H9 (cell line): ENCODE measurements at places on chromosomes 2 and 18. TPM values are rescaled to one million over a fixed set of nuclear protein-coding genes. Genes with fewer than 3 reads are reported as not detected.

- no peak for DNase-seq
These were observed 262.8 kb upstream of the RASGRP3 start for GRCh38 chr2:33213648-33214047.

The PKDCC gene
- 134 and 135 TPM in 2 replicates for total RNA-seq

The ZNF142 gene
- total RNA-seq = 41.4 and 43.4 TPM in 2 replicates

DNA sequence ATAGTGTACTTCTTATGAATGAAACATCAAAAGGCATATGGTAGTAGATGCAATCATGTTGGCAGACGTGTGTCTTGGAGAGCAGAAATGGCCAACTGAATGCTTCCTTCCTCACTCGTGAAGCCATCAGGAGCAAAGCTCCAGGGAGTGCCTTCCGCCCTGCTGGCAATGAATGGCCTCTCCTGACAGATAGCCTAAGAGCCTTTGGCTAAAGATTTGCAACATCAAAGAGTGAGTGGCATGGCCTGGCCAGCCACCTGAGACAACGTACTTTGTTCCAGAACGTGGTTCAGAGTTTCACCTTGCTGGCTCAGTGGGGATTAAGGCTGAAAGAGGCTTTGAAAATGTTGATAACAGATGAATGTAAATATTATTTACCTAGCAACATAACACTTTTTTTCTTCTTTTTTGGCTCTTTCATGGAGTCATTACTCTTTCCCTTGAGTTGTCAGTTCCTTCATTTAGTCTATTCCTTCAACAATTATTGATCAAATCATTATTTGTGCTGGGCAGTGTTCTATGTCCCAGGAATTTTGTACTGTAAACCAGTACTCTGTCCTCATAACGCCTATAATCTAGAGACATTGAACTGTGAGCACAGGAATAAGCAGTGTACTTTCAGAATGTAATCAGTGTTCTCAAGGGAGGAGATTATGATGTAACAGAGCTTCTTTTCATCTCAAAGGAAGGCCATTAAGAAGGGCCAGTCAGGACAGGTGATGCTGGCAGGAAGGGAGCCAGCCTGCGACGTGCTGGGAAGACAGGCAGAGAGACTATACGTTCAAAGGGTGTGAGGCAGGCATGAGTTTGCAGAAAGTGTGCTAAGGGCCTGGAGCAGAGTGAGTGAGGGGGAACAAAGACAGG, 59.4 kb upstream of the SH3RF3 start:
- DNase-seq = peak; percentile 77

- DNase-seq = no peak
These were observed 125.7 kb downstream of the AGAP1 start for GRCh38 chr2:235619544-235619943.

- DNase-seq = no peak
These were observed 31.6 kb downstream of the B3GNT2 start for GRCh38 chr2:62227386-62228075.

DNA sequence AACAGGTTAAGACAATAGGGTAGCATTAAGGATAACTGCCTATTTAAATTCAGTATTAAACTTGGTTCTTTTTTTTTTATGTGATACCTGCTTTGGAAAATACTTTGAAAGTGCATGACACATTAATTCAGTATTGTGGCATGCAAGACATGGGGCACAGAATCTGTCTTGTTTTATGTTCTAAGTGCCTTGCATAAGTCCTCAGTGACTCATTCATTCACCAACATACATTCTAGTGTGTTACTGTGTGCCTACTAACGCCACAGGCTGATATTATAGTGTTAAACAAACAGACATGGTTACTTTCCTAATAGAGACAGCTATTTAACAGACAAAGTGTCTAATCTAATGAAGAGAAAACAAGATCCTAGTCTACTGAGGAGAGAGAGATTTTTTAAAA, 91.7 kb downstream of the GCA start:
- no peak for DNase-seq

- no peak for DNase-seq
These were observed 218.1 kb downstream of the ZNF521 start for GRCh38 chr18:25133879-25134278.

The RAD51AP2 gene
- total RNA-seq = 0.07 TPM in 1 of 2 replicates, not detected in the other

DNA sequence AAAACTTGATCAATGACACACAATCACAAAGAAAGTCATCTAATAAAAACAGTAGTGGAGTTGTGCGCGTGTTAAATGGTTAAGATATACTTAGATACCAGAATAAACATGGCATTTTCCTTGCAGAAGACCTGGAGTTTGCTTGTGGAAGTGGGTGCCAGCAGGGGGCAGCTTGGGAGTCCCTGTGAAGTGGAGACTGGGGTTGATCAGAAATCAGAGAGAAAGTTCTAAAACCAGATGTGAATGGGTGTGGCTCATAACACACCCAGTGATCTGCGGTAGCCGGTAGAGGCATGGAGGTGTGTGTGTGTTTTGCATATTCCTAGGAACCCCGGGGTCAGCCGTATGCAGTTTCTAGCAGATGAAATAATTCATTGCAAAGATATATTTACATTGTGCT, 300.1 kb upstream of the TRIB2 start:
- DNase-seq = no peak

DNA sequence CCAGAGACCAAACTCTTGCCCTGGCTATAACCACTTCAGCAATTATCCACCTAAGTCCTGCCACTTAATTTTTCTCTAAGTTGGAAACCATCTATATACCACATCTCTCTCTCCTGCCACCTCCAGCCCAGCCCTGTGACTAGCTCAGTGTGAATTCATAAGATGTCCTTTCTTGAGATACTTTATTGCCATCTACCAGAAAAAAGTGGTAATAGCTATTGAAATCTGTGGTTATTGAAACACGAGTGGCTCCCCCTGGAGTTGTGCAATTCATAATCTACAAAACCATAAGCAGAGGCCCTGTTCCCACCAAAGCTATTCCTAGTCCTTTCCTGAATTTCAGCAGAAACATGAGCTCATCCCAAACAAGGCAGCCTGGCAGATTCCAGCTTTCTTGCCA, 324.0 kb downstream of the TXNL1 start:
- DNase-seq = no peak

DNA sequence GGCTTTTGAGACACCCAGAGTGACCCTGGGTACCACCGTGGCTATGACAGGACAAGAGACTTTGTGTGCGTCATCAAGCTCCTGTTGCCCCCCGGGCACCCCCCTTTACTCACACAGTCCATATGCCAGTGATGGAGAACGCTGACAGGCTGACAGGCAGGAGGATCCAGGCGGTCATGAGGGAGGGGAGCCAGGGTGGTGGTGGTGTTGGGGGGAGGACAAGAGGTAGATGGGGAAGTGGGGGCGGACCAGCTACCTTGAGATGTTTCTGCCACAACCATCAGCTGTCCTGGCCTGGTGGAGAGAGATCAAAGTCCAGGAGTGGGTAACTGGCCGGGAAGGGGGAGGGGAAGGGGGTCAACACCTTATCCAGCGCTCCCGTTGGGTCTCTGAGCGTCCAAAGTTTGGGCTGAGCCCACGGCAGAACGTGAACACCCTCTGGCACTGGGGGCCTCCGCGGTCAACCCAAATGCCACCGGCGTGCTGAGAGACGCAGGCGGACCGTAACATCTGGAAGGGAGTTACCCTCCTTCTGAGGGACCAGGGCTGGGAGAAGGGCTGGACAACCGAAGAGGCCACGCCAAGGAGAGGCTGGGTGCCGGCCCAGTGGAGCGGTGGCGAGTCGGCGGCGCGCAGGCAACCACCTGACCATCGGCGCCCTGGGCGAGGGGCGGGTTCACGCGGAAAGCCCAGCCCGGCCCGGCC, 575 bp downstream of the TMEM150A start:
- DNase-seq = peak; percentile 61

- no peak for DNase-seq
These were observed 106.9 kb upstream of the ATL2 start for GRCh38 chr2:38483776-38484501.

DNA sequence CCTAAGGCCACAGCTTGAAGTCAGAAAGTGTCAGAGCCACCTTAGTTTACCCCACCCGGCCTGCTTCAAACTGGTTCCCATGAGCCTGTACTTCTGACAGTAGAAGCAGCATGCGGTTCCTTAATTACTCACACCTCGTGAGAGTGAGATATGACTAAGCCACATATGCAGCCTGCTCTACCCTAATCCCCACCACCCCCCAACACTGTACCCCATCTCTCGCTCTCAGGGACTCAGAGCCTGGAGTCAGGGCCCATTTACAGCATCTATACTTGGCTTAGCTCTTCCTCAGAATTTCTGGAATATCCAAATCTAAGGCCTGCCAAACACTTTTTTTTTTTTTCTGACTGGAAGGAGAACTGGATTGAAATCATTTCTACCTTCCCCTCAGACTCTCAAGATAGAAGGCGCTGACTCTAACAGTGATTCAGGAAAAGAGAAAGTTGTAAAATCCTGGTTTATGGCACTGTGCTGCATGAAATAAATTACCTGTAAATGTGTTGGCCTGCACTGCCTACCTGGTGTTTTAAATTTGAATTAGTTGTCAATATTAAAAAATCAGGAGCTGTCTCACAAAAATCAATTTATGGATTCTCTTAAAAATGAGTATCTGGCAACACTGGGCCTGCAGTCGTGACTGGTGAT, 360.0 kb downstream of the RND3 start:
- no peak for DNase-seq

- DNase-seq = no peak
These were observed 92.1 kb downstream of the COLEC12 start for GRCh38 chr18:408367-408766.

DNA sequence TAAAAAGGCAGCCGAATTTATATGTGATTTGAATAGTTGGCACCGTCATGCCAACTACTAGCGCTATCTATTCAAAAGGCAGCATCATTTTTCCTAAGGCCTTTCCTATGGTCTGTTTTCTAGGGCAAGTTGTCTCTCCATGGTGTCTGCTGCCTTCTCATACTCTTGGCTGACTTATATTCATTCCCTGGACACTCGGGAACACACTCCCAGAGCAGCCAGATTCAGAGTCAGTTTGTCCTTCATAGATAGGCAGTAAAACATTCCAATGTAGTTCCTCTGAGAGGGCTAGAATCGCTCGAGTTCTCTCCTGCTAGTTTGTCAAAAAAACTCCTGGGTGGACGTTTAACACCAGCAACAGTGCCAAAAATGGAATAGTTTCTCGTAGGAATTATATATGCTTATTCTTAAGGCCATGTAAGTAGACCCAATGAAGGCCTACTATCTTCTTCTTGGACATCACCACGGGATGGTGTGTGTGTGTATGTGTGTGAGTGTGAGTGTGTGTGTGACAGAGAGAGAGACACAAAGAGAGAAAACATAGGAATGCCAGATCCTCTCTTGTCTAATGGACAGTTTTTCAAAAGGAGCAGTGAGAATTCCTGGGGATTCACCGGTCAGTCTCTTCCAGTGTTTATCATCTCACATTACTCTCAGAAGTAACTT, 129.3 kb upstream of the CTAGE1 start:
- DNase-seq = no peak

GRCh38 chr2:173249661-173250641, 104.7 kb upstream of the CDCA7 start:
- DNase-seq = no peak

GRCh38 chr2:54964271-54964670, 86.0 kb downstream of the RTN4 start:
- no peak for DNase-seq

- DNase-seq = no peak
These were observed 262.9 kb downstream of the AFF3 start for GRCh38 chr2:99879481-99879880.

DNA sequence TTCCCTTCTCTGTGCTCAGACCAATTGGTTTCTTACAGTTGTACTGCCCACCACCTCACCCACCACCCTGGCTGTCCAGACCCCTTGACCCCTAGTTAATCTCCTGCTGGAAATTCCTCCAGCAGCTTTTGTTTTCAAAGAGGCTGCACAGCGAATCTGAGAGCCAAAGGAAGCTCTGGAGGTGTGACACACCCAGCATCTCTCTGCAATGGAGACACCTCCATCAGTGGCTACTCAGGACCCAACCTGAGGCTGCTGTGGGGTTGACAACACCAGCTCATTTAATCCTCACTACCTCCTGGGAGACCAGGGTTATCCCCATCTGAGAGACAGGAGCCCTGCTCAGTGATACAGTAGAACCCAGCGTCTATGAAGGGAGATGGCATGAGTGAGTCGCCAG, 86.4 kb downstream of the BIN1 start:
- DNase-seq = no peak

DNA sequence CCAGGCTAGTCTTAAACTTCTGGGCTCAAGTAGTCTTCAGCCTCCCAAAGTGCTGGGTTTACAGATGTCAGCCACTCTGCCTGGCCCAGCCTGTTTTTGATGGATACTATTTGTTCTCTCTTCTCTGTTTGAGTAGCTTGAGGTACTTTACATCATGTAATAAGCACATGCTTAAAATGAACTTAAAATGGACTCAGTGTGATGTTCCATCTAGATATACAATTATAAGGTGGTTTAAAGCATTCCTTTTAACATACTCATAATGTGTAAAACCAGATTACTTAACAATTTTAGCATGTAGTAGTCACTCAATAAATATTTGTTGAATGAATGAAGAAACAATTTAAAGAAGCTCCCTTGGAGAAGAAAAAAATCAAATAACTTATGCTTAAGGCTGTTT, 9.6 kb downstream of the PTPRM start:
- DNase-seq = no peak

DNA sequence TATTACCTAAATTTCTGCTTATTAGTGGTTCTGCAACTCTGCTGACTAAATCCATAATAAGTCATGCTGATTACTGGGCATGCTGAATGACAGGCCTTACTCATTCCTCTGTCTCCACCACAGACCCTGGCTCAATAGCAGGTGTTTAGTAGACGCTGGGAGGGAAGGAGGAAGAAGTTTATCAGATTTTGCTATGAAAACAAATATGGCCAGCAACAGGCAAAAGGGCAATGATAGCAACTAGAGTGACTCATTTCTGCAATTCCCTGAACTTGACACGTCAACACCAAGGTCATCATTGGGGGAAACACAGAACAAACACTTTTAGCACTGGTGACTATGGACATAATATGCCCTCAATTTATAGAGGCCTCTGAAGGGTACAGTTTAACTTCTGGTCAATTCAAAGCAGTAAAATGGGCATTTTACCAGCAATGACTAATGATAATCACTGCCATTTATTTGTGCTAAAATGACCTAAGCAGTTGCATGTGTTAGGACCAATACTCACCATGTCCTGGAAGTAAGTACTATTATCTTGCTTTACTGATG, 35.2 kb downstream of the TMEM163 start:
- no peak for DNase-seq

The FN1 gene
- total RNA-seq = 56.0 and 61.3 TPM in 2 replicates
